ENCODE measurements at places on chromosomes 1 and 21. TPM values are rescaled to one million over a fixed set of nuclear protein-coding genes. Genes with fewer than 3 reads are reported as not detected.

Gene SMPDL3B
- total RNA-seq, result 4.3 TPM

Gene SLC27A3
- 2.1 TPM for total RNA-seq

Gene TOE1
- 7.9 TPM for total RNA-seq

Gene TTC34
- total RNA-seq, result 0.07 TPM

Gene OR10J1
- total RNA-seq, result not detected

Gene RIPPLY3
- under 0.01 TPM for total RNA-seq

Gene CFHR5
- not detected for total RNA-seq

Gene KRTAP10-3
- not detected for total RNA-seq

Gene C1orf141
- total RNA-seq, result not detected

Gene OR14A16
- total RNA-seq, result not detected

Gene PODN
- not detected for total RNA-seq

Gene LAMB3
- total RNA-seq, result 1,978 TPM

Gene KIAA0040
- 6.8 TPM for total RNA-seq

Gene OLFML3
- total RNA-seq, result under 0.01 TPM

Gene TEKT2
- under 0.01 TPM for total RNA-seq

Gene CR1L
- not detected for total RNA-seq

Measured in nasal cavity respiratory epithelium epithelial cell of viscerocranial mucosa (primary cell).